Inflammatory macrophage treated with lipopolysaccharide for 4 hours (primary cell): ENCODE measurements at places on chromosomes 3 and 15.

DNA sequence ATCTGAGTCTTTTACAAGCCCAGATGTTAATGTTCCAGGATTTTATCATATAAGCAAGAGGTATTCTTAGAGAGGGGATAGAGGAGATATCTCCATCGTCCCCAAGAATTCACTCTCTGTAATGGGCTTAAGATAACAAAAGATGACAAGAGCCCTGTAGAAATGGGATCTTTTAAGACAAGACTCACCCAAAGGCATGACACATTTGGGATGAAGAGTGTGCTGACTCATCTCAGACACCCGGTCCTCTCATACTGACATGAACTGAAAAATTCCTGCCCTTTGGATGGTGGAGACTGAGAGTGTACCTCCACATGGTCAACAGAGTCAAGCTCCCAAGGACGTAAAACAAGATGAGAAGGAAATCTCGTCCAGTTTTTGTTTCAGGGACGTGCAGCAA, 11.0 kb downstream of the LEKR1 start:
- no peak for DNase-seq

- DNase-seq = no peak
Observed at GRCh38 chr3:177982034-177982433, 554.2 kb upstream of the KCNMB2 start.

- no peak for DNase-seq
Observed at GRCh38 chr3:21654662-21655061, 96.3 kb downstream of the ZNF385D start.

GRCh38 chr15:57005244-57005643, 86.8 kb downstream of the TCF12 start:
- no peak for DNase-seq

DNA sequence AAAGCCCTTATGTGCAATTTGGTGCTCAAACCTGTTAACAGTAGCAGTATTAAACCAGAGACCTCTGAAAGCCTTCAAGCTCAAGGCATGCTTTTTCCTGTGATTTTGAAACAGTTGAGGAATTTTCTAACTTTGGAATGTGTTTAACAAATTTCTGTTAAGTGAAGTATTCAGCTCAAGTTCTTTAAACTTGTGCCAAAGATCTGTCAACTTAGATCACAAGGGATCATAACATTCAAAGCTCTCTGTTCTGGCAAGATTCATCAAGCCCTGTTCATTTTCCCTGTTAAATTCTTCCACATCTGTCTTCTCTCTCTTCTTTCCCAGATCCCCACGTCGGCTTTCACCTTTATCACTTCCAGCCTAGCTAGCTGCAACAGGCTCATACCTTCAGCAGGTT, 28.8 kb upstream of the RYK start:
- no peak for DNase-seq

- DNase-seq = no peak
Observed at GRCh38 chr3:188253800-188254452, 100.0 kb downstream of the LPP start.

DNA sequence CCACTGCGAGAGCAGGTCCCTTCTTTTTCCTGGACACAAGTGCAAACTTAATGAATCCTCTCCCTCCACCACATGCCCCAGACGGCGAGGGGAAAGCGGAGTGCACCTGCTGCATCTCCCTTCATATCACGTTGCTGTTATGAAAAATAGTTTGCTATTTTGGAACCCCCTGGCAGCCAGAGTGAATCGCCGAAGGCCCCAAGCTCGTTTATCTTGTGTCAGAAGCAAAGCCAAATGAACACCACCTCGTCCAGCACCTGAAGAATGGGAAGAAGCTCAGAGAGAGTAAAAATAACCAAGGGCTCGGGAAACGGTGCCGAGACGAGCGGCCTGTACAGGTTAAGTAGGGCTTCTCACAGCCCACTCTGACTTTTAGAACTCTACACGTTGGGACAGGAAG, 394.6 kb upstream of the RORA start:
- DNase-seq = no peak

- DNase-seq = peak; percentile 12
Observed at GRCh38 chr3:38136393-38136776, 542 bp downstream of the ACAA1 start.

DNA sequence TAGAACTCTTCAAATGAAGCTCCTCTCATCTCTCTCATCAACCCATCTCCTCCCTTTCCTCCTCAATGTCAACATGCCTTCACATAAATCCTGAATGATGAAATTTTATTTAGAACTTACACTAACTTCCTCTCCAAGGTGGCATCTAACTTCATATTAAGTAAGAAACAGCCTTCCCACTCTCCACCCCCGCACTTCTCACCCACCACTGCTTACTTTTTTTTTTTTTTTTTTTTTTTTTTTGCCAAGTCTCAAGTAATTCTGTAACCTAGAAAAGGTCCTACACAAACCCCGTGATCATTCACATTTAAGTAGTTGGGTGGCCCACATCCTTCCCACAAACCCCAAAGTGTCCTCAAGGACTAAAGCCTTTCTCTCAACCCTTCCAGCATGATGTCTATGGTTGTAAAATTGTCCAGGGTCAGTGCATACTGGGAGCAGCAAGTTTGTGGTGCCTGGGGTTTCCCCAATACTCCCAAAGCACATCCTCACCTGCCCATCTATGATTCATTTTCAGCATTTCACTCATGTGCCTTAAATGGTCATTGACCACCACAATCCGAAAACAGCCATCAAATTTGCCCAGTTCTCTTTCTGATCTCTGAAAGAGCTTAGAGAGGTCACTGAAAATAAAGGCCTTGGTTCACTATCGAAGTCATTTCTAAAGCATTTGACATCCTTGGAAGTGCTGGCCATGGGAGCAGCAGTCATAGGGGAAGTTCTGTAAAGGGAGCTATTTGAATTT, 47.2 kb downstream of the CD86 start:
- peak; percentile 85 for DNase-seq

DNA sequence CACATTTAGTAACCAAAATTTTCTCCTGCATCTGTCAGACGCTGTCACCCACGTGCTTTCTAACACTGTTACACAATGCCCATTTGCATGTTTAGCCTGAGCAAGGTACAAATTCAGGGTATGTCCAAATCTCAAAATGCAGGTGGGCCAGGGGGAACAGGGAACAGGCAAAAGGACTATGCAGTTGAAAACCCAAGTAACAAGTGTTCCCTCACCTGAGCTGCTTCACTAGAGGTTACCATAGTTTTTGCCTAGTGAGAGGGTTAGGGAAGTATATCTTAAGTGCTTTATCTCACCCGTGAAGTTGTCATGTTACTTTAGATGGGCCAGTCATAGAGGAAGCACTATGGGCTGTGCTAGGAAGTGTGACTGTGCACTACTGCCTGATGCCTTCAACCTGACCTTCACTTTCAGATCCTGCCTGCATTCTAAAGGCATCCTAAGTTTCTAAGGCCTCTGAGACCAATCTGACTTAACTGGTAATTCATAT, 6.0 kb upstream of the TMEM87A start:
- peak; percentile 85 for DNase-seq

DNA sequence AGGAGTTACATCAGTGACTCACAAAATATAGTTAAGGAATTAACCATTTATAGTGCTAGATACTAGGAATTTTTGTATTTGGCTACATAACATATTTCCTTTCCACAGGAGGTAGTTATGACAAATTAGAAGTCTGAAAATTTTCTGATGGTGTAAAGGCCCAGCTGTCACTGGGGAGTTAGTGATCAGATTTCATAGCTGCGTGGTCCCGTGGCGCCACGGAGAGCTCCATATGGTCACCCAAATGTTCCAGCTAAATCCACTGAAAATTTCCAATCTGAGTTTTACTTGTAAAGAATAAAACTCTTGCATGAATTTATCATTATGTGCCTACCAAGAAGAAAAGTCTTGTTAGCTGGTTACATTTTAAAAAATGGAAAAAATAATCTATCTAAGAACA, 368.9 kb upstream of the PLSCR5 start:
- DNase-seq = no peak

DNA sequence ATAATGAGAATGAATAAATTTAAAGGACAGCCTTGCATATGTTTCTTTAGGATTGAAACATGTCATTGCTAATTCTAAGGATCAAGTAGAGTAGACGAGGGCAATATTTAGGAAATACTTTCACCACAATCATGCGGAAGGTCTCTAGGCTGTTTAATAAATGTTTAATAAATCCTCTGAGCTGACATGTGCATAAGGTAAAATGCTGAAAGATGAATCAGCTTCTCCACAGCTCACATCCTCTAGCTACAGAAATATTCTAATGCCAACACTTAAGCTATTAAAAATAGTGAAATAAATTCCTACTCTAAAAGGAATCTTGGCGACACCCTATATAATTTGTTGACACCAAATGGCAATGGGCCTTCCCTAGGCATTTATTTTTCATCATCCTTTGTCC, 407.3 kb downstream of the TBL1XR1 start:
- DNase-seq = no peak

DNA sequence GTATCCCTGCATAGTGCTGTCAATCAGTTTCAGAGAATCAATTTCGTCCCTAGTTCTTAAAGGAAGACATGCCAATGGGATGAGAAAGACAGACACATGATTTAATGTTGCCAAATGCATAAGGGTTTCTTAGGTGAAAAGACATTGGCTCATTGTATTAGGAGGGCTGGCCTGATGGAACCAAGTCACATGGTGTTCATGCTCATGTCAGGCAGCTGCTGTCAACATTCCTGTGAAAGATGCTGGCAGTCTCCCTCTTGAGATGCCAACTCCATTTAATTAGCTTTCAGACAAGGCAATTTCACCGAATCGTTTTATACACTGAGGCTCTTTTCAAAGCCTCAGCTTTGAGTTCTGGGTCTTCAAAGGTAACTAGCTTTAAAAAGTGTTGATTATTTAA, 16.1 kb upstream of the IL1RAP start:
- no peak for DNase-seq

GRCh38 chr3:122101646-122102045, 46.5 kb downstream of the CD86 start:
- peak; percentile 84 for DNase-seq

DNA sequence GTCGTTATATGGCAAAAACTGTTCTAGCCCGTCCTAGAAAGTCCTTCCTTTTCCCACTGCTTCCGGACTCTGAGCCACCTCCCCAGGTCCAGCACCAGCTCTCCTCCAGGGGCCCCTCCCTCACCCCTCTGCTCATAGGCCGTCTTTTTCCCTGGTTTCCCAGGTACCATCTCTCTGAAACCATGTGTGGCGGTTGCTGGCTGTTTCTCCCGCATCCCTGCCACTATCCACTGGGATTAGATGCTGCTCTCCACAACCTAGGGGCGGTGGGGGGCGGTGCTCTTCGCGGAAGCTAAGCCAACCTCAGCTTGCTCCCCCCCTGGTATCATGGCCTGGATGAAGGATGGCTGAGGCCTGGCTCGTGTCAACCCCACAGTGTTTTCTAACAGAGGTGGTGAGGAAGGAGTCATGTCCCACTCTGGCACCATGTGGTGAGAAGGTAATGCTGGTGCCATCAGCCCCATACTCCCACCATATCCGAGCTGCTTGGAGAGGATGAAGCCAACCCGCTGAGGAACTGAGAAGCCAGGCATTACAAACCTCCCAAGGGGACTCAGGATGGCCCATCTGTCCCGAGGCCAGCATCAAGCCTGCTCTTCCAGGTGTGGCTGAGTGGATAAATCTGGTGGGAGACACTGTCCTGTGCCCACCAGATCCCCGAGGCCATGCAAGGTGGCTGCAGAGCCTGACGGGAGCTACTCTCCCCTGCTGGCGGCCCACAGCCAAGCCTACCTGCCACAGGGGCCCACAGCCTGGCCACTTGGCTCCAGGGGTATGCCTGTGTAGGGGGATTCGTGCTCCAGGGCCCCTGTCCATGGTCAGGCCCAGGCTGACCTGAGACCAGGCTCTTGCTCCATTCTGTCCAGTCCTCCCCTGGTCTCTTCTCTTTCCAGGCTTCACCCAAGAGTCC, 27.9 kb upstream of the SLC41A3 start:
- DNase-seq = no peak

GRCh38 chr3:197260491-197261163, 37.8 kb downstream of the DLG1 start:
- no peak for DNase-seq

GRCh38 chr15:94036156-94036555, 195.2 kb upstream of the MCTP2 start:
- DNase-seq = no peak

DNA sequence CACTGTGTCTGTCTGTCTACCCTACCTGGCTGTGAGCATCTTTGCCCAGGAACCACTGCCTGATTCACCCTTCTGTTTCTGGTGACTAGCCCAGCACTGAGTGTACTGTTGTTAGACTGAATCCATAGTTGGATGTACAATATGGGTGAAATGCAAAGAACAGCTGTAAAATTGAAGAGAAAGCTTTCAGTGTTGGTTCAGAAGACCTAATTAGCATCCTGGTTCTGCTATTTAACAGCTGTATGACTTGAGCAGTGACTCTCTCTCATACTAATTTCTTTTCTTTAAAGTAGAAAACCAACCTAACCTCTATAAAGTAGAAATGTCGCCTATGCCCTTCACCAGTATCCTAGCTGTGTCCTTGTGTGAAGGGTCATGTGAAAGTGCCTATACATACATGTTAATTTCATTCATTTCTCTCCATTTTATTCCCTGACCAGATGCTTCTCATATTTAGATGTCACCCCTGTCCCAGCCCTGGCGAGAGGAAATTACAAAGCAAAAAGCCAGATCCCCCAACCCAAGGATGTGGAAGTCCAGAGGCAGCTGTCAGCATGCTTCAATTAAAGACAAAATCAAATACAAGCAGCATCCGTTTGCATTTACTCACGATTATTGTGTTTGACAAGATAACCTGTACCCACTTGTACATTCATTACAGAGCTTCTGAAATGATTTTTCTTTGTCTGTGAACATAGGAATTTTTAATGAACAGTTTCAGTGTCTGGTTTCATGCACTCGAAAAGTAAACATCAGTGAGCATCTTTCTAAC, 305.7 kb upstream of the ICE2 start:
- DNase-seq = no peak

GRCh38 chr15:39589815-39590644, 9.2 kb downstream of the THBS1 start:
- DNase-seq = no peak

- peak; percentile 56 for DNase-seq
Observed at GRCh38 chr15:41926185-41927056, 32.6 kb upstream of the SPTBN5 start.

DNA sequence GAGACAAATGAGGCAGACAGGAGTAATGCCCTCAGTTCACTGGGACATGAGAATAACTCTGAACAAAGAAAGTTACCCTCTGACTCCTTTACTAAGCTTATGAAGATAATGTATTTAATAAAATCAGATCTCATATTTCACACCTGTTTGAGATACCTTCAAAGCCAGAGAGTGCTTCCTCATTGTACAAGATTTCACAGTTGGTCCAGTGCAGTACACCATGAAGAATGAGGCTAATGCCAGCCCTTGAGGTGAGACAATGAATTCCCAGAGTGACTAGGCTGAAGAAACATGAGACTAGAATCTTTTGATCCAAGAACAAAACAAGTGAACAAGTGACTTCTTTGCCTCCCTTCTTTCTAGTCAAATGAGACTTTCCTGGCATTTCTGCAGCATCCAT, 1133.8 kb downstream of the TUSC7 start:
- DNase-seq = no peak

GRCh38 chr3:18743761-18744160, 318.6 kb upstream of the SATB1 start:
- DNase-seq = peak; percentile 37

DNA sequence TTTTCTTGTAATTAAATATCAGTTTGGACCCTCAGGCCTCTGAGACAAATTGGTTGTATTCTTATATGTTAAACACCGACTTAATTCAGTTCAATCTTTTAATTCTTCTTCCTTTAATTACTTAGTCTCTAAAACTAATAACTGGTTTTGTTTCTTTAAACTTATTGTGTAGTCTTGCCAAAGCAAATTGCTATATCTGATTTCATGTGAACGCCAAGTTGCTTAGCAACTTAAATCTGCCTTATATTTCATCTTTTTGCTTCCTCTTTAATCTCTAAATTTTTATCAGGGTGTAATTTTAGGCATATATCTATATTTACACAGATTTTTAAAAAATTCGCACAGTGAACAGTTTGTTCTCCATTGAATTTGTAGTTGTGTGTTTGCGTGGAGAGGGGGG, 82.2 kb downstream of the CADM2 start:
- DNase-seq = no peak
